ENCODE measurements at places on chromosomes 2 and 18.

DNA sequence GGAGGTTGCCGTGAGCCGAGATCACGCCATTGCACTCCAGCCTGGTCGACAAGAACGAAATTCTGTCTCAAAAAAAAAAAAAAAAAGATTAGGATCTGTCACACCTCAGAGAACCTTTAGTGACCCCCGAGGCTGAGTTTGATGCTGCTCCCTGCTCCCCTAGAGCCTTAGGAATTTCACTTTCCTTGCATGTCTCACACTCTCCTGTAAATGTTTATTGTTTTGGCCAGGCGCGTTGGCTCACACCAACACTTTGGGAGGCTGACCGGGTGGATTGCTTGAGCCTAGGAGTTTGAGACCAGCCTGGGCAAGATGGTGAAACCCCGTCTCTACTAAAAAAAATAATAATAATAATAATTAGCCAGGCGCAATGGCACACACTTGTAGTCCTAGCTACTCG, 31.5 kb downstream of the SRSF7 start:
- DNase-seq = no peak

- DNase-seq = no peak
These were observed 28.0 kb upstream of the CCNYL1 start for GRCh38 chr2:207683438-207683837.

- no peak for DNase-seq
These were observed 72.6 kb downstream of the AGAP1 start for GRCh38 chr2:235566415-235566814.

DNA sequence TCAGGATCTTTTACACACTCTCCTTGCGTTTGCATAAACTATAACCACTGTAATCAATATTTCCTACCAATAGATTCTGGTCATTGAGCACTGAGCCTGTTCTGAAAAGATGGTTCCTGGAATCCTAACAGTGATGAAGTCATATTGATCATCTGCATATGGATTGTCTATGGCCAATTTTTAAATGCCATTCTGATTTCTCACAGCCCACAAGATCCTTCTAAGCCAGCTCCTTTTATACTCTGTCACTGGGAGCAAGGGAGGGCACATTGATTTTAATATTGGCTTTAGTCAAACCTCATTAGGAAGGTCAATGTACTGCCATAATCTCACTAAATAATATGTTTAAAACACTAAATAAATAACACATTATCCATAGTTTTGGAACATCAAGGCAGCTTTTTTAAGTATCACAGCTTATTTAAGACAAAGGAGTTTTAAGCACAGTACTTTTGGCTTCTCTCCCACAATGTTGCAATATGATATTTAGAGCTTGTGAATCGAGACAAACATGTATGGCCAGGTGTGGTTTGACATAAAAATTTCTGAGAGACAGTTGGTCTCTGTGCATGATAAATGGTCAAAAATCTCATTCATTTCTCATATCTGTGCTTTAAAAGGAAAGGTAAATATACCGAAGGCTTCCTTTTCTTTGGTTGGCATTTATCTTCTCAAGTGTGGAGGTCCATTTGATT, 267.3 kb downstream of the MTX2 start:
- no peak for DNase-seq

- DNase-seq = no peak
These were observed 29.6 kb downstream of the CSRNP3 start for GRCh38 chr2:165499131-165499530.

DNA sequence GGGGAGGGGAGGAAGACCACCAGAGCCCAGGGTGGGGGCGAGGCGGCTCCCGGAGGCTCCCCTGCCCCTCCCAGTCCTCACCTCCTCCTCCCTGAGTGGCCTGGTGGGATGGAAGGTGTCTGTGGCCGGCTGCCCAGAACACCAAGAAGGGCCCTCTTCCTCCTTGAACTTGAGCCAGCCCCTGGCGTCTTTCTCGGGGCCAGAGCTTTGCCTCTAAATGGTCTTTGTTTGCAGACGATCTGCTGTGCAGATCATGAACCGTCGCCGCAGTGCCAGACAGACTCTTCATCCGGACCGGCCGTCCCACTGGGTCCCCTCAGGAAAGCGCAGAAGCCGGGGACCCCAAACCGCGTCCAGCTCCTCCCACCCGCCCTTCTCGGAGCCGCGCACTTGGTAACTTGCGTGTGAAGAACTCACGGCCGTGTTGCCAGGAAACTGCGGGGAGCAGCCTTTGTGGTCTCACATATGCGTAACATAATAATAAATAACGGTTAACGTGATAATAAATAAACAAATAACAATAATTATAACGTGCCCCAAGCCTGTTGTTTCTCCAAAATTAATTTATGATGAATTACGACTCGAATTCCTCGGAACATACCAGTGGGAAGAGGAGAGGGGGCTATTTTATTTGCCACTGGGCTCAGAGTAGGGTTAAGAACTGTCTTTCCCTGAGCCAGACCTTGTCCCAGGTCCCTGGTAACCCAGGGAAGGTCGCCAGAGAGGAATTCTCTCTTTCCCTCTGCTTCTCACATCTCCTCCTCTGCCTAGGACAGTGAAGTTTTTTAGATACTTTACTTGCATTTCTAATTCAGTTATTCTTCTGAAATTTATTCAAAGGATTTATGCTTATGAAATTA, 41.0 kb downstream of the PTGR3 start:
- no peak for DNase-seq

DNA sequence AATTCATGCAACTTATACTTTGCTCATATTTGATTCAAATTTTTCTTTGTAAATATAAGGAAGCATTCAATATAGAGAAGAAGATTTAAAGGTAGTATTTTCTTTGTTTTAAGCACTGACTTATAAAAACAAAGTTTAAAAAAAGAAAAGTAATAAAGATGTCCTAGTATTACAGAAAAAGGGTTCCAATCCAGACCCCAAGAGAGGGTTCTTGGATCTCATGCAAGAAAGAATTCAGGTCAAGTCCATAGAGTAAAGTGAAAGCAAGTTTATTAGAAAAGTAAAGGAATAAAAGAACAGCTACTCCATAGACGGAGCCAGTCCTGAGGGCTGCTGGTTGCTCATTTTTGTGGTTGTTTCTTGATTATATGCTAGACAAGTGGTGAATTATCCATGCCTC, 267.9 kb downstream of the CTNNA2 start:
- DNase-seq = no peak

GRCh38 chr18:51668607-51669006, 471.1 kb upstream of the MEX3C start:
- DNase-seq = no peak

GRCh38 chr2:164039270-164039669, 303.5 kb upstream of the FIGN start:
- no peak for DNase-seq

DNA sequence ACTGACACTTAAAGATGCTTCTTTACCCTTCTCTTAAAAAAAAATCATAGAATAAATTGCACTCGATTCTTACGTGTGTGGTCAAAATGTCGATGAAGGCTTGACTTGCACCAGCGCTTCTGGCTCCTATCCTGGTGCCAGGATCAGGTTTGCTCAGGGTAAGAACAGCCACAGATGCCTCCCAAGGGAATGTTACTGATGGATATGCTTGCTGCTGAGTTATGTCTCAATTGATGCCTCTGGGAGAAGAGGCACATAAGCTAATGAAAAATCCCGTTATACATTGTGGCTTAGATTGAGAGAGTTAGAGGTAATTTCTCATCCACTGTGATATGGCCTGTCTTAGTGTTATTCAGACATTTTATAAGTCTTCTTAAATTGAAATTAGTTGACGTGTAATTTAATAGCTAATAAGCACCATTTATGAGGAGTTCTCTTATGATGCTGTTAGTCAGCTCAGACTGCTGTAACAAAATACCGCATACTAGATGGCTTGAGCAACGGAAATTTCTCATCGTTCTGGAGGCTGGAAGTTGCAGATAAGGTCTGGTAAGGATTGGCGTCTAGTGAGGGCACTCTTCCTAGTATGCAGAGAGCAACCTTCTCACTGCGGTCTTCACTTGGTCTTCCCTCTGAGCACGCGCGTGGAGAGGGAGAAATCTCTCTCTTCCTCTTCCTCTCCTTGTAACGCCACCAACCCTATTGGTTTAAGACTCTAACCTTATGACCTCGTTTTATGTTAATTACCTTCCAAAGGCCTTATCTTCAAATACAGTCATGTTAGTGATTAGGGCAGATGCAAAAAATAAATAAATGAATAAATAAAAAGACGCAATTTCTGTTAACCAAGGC, 116.6 kb upstream of the NOSTRIN start:
- DNase-seq = no peak

- DNase-seq = no peak
These were observed 19.4 kb downstream of the THAP4 start for GRCh38 chr2:241617431-241618154.

DNA sequence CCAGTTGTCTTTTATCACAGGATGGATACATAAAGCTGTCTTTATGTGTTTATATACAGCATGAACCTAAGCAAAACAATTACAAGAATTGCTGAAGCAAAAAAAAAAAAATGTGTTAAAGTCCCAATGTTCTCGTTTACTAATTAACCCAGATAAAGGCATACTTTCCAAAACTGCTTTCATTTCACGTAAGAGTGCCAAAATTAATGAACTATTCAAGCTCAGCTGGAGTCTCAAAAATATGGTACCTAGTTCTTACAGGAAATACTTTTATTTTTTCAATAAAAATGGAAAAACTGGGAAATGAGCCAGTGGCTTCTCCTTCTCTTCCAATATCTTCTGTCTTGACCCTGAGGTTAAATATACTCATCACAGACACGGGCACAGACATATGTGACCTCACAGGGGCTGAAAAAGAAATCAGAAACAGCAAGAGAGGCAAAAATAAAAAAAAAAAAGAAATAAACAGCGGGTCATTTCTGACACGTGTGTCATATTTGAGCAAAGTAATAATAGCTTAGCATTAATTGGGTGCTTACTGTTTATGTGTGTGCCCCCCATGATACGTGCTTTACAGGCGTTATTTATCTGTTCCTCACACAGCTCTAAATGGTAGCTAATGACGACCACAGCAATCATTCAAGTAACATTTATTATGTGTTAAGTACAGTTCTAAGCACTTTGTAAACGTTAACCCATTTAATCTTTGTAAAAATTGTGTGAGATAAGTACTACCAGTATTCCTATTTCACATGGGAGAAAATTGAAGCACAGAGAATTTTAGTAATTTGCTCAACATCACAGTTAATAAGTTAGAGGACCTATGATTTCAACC, 158.0 kb upstream of the MMADHC start:
- DNase-seq = no peak

DNA sequence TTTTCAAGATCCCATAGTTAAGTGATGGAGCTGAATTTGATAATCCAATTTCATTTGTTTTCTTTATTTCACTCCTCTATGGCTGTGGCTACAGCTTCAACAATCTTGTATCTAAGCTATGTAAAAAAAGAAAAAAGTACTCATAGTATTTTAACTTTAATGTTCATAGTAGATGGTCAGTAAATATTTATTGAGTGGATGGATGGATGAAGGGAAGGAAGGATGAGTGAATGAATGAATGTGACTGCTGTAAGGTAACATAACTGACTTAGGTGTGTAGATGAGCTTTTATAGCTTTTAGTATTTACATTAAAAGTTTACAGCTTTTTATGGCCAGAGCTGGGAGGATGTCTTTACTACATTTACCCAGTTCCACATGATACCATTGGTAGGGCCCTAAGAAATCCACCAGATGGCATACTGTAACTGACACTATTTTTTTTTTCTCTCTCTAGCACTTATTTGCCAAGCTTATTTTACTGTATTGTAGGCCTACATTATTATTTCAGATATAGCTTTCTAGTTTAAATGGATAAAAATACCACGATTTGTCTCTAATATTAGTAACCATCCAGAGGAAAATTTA, 13.4 kb upstream of the HRH4 start:
- no peak for DNase-seq

- no peak for DNase-seq
These were observed 114.3 kb downstream of the GALNT1 start for GRCh38 chr18:35695803-35696202.

DNA sequence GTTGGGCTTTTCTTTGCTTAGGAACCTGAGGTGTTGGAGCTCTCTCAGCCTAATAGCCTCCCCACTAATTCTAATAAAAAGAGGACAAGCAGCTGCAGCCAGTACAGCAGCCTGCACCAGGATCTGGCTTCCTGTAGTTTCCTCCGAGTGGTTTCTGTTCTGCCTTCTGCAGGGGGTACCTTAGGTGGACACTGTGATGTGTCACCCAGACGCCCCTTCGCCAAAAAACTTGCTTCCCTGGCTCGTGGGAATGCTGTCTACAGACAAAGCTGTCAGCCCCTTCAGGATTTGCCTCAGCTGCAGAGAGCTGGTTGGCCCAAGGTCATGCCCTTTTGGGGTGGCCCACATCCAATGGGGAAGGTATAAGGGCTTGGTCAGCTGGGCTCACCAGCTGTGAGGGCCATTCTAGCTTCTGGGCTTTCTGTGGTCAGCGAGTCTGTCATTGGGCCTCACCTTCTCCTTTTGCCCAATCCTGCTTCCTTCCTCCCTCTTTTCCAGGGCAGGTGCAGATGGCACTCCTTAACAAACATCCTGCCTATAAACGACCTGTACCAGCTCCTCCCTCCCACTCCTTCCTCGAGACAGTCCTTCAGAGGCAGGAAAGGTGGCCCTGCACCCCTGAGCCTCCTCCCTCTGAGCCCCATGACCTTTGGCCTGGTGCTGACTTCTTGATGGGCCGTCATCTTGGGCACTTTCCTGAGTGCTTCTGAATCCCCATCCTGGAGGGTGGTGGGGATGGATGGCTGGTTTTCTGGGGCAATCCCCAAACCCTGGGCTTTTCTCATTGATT, 44.0 kb upstream of the ROCK2 start:
- DNase-seq = no peak

DNA sequence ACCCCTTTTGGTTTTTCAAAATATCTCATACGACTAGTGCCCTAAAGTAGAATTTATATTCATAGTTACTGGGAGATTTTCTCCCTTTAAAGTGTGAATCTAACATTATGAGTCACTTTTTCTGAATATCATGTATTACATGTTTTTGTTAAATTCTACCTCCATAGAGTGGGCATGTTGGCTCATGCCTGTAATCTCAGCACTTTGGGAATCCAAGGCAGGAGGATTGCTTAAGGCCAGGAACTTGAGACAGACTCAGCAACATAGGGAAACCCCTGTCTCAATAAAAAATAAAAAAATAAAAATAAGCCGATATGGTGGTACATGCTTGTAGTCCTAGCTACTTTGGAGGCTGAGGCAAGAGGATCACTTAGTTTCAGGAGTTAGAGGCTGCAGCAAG, 45.3 kb upstream of the UNC80 start:
- DNase-seq = no peak

GRCh38 chr2:69933839-69934613, 19.1 kb downstream of the MXD1 start:
- no peak for DNase-seq

GRCh38 chr2:221896505-221897151, 324.5 kb upstream of the EPHA4 start:
- DNase-seq = no peak

- no peak for DNase-seq
These were observed 15.8 kb upstream of the PIEZO2 start for GRCh38 chr18:11165138-11165537.

- DNase-seq = no peak
These were observed 54.6 kb downstream of the ITGB6 start for GRCh38 chr2:160145471-160145870.

- DNase-seq = no peak
These were observed 237.6 kb downstream of the PRKCE start for GRCh38 chr2:45889053-45889452.

GRCh38 chr2:129101186-129101585, 782.5 kb upstream of the HS6ST1 start:
- DNase-seq = no peak

All from T-helper 17 cell (primary cell).